ENCODE measurements at places on chromosomes 7 and 10.

GRCh38 chr7:108009873-108010272 is 6.9 kb upstream of the LAMB1 start:
- DNase-seq: no peak

DNA sequence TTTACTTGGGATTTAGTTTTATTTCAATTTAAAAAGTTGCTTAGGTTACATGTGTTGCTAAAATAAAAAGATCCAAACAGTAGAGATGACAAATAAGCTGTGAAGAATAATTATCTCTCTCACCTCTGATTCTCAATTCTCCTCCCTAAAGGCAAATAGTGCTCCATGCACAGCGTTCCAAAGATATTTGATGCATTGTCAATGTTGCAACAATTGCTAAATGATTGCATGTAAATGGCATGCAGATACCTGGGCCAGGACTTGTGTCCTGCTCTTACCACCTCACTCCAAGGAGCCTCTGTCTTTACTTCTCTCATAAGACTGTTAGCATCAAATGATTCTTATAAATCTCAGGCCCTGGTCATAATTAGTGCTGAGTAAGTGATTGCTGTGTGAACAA is 217.7 kb downstream of the SEC23IP start:
- DNase-seq: no peak

DNA sequence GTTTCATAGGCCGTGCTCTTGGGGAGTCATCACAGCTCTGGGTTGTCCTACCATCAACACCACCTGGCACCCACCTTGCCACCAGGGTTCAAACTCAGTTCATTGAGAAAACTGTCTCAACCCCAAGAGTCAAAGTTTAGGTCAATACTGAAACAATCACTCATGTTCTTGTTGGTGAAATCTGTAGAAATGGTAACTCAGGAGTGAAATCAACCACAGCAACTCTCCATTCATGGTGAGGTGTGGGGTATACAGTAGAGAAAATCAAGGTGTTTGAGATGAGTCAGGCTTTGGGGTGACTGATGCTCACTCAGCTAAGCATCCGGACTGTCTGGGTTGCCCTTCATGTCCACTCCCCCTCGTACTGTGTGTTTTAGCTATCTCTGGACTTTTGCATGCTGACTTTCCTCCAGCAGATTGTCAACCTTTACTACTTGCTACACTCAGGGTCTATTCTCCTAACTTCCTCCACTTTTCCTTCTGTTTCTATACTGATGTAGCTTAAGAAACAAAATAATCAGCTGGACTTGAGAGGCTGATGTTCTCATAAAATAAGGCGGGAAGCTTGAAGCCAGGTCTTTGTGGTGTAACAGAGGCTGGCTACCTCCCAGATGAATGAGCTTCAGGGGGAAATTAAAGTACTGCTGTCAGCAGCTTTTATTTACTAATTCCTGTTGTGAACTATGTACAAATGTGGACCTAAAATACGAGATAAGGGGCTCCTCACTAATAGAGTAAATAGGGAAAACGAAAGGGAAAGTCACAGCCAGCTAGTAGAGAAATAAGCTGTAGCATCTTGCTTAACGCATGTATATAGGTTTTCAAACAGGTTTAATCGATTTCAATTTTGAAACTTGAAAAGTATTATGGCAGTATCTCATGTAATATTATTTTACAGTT is 173.6 kb upstream of the AKR1E2 start:
- peak; percentile 47 for DNase-seq

DNA sequence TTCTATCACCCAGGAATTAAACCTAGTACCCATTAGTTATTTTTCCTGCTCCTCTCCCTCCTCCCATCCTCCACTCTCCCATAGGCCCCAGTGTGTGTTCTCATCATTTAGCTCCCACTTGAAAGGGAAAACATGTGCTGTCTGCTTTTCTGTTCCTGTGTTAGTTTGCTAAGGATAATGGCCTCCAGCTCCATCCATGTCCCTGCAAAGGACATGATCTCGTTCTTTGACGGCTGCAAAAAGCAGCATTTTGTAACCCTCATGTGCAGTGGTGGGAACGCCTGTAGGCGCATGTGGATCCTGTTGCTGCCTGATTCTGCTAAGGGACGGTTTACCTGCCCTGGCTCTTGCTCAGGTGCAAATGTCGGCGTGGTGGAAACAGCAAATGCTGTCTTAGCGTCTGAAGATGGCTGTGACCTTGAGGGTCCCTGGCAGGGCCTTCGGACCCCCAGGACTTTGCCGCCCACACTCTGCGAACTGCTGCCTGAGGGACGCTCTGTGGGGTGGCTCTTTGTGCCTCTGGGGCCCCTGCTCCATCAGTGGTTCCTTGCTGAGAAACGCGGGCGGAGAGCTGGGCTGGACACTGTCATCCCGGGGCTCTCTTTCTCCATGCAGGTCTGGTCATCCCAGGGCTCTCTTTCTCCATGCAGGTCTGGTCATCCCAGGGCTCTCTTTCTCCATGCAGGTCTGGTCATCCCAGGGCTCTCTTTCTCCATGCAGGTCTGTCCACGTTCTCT is 5.6 kb upstream of the MTG1 start:
- DNase-seq: no peak

- peak; percentile 82 for DNase-seq
These were observed 238.4 kb downstream of the DIP2C start for GRCh38 chr10:451021-451471.

- DNase-seq: no peak
These were observed 152.6 kb downstream of the SLC16A9 start for GRCh38 chr10:59557052-59557451.

DNA sequence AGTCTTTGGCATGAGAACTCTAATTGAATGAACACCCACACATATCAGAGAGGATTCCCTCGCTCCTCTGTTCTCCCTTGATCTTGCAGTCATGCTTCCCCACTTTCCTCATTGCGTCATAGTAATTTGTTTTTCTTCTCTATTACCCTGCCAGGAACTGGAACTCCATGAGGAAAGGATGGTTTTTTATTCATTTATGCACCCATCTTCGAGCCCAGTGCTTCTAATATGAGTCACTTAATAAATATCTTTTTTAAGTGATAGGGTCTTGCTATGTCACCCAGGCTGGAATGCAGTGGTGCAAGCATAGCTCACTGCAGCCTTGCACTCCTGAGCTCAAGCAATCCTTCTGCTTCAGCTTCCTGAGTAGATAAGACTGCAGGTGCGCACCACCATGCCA is 83.5 kb downstream of the OTUD1 start:
- no peak for DNase-seq

- DNase-seq: no peak
These were observed 52.7 kb downstream of the NHLRC2 start for GRCh38 chr10:113907166-113907565.

DNA sequence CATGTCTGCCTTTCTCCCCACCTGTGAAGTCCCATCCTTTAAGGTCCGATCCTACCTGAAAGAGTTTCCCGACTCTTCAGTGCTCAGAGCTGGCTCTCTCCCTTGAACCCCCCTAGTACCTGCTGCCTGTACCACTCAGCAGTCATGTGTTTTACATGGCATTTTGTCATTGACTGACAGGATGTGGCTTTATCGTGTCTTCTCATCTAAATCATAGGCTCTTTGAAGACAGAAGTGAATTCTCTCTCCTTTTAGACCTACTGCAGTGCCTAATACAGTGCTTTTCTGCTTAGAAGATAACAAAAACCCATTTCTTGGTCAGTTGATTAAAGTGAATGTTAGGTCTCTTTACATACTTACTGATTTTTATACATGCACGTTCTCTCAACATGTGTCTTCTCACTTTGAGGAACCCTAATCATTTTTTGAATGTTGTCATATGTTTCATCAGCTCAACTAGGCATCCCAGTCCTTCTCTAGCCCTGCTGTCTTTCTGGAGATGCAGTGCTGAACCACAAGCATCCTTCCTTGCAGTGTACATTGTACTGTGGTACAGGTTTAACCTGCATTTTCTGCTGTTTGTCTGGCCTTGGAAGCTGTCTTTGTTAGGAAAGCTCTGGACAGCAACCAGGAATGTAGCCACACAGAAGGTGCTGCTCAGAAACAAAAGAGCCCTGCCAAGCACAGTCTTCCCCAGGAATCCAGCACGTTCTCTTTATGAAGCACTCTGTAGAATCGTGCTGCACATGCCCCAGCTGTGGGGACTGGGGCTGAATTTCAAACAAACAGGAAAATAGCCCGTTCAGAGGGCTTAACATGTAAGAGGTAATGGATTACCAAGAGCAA is 28.1 kb upstream of the LRRC4 start:
- DNase-seq: peak; percentile 47
